ENCODE measurements at places on chromosomes 4 and X.

DNA sequence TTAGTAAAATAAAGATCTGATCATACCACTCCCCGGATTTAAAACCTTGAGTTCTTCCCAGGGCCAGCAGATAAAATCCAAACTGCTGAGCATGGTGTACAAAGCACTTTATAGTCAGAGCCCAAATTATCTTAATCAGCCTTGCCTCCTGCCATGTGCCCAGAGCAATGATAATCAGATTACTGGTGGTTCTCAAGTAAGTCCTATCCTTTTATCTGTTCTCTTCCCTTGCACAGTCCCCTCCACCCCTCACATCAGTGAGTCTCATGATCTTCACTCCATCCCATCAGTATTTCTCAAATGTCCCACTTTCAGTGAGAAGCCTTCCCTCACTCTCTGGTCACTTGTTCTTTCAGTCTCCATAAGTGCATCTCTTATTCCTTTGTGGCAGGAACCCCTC, 22.7 kb downstream of the INTS6L start:
- DNase-seq = no peak

GRCh38 chrX:6793000-6793399, 258.1 kb upstream of the VCX3A start:
- no peak for DNase-seq

GRCh38 chr4:16626945-16627344, 271.5 kb downstream of the LDB2 start:
- no peak for DNase-seq

DNA sequence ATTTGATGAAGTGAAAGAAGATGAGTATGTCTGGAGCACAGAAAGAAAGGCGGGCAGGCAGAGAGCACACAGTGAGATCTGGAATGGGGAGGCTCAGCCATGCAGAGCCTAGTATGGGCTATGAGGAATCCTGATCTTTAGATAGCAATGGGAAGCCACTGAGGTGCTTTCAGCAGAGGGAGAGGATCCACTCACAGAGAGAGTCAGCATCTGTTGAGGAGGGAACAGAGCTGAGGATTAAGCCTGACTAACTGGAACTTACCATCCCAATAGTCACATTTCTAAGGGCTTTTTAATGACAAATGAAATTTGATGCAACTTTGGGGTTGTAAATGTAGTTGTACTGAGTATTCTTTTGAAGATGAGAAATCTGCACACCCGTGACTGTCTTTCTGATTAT, 20.6 kb upstream of the FGFBP2 start:
- no peak for DNase-seq

GRCh38 chr4:110196871-110197528, 1.4 kb downstream of the ELOVL6 start:
- no peak for DNase-seq

Measured in stimulated activated CD4-positive, alpha-beta T cell treated with anti-CD3 and anti-CD28 coated beads, Interleukin-1b, Interleukin-23, amount 100 ng/mL, for 1 hour (primary cell).